ENCODE measurements at places on chromosomes 5 and 9.

DNA sequence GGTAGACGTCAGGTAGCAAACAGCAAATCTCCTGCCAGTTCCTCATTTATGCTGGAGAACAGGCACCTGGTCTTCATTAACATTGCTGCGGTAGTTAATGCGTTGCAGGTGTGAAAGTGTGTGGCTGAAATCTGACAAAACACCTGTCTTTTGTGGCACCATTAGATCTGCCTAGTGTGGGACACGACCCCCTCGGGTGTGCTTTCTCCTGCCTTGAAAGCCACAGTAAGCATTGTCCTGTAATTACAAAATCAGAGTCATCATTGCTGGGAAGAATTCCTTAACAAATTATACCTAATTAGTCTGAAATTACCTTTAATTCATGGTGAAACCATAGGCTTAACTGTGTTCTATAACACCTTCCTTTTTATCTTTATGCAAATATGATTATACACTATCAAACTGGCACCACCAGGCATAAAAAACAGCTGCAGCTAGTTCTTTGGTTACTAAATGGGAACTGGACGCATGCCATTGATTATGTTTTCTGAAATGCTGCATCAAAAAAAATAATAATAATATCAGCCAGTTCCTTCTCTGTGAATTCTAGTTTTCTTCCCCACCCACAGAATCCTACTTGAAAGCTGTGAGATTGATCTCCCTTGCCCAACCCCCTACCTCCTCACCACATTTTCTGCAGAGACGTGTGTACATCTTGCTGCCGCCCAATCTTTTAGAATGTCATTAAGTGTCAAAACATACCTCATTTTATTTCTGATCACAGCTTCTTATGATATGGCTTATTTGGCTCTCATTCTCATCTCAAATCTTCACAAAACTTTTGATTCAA is 374.0 kb downstream of the NFIB start:
- no peak for DNase-seq

- DNase-seq = no peak
Observed at GRCh38 chr9:95005278-95006143, 279.0 kb downstream of the AOPEP start.

GRCh38 chr5:176875783-176876505 is 23.2 kb downstream of the HK3 start:
- no peak for DNase-seq

DNA sequence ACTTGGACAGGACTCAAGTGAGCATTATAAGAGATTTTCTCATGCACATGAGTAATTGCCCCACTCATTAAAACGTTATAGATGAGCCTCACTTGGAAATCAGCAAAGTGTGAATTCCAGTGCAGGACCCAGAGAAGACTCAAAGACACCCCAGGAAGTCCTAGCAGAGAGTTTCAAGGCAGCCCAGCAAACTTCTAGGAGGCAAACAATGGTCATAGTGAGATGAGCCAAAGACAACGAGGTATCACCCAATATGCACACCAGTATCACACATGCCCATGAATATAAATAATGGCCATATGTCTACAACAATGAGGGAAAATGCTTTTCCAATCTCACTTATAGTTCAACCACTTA is 245.9 kb downstream of the ACTL7B start:
- no peak for DNase-seq

GRCh38 chr5:160516696-160517530 is 95.3 kb downstream of the PTTG1 start:
- no peak for DNase-seq

- DNase-seq = no peak
Observed at GRCh38 chr9:124569942-124570341, 62.7 kb upstream of the NR5A1 start.

GRCh38 chr9:656926-657568 is 184.4 kb upstream of the DMRT1 start:
- DNase-seq = no peak

DNA sequence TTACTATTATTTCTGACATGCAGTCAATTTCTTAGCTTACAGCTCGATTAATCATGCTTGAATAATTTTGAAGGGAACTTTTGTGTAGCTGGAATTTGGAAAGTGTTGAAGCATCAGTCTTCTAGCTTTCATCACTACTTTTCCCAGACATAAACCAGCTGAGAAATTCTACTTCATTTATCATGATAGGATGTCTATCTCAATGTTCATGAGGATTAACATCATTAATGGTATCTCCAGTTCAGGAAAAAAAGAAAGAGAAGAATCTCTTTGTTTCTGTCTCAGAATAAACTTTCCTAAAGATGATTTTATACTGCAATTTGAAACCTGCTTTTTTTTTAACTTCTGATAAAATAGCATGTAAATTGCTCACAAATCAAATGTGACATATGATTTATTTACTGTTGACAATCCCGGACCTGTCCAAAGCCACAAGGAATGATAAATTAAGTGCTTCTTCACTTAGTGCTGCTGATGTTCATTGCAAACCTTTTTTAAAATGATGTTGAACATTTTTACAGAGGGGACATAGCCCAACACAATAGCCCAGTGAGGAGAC is 412.1 kb upstream of the CLINT1 start:
- no peak for DNase-seq

DNA sequence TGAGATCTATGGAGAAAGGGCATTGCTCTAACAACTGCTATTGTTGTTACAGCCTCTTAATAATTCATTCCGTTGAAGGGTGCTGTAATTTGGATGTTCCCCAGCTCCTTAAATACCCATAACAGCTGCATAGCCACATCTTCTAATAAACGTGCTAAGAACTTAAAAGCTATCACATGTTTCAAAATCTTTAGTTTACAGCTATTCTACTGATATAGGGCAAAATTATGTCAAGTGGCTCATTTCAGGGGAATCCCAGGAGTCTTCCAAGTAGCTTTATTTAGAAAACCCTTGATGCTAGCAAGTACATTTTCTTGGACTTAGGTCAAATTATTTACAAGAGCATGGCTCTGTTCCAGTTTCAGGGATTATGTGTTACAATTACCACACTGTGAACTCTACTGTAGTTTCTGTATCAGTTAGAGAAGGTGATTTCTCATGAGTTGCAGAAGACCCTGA is 990.4 kb upstream of the ACO1 start:
- DNase-seq = no peak

GRCh38 chr5:171102877-171103610 is 206.0 kb upstream of the TLX3 start:
- DNase-seq = peak; percentile 40

GRCh38 chr9:134591573-134591981 is 50.0 kb upstream of the COL5A1 start:
- DNase-seq = no peak

DNA sequence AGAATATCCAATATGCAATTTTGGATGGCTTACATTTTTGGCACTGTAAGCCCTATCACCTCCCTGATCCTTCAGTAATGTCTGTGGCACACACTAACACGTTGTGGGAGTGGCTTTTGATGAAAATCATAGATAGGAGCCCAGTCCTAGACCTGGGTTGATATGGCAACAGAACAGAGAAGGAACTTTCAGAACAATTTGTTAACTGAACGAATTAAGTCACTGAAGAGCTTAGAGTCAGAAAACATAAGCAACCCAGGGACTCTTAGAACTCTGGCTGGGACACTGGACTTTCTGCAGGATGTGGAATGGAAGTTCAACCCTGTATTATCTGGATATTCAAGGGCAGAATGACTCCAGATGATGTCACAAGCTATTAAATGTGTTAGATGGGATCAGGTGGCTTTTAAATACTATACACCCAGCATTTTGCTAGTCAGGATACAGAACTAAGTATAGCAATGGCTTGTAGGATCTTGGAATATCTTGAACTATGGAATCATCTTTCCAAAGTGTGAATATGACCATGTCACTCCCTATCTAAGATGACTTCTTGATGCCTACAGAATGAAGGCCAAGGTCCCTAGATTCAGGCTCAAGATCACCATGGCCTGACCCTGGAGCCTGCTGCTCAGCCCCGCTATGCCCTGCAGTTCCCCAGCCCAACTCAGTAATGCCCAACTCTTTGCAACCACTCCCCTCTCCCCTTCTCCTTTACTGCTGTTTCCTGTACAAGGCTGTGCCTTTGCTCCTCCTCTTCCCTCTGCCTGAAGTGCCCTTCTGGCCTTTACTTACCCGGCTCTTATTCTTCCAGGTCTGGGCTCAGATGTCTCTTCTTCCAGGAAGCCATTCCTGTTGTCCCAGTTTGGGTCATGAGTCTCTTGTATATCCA is 42.8 kb downstream of the VLDLR start:
- DNase-seq = no peak

DNA sequence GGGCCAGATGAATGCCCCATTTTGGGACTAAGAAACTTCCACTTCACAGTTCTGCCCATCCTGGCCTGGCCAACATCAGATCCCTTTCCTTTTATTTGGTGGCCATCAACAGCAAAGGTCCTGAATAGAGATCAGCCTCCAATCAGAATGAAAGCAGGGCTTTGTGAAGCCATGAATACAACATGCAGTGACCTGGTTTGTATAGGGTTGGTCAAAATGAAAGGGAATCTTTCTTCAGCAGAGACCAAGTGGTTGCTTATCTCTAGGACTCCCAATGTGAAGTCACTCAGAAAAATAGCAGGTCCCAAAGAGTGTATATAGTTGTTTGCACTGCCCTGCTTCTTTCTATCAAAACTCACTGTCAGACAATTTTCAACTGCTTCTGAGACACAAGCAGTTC is 113.9 kb upstream of the SLC12A2 start:
- no peak for DNase-seq

GRCh38 chr5:34584165-34584564 is 72.0 kb upstream of the RAI14 start:
- DNase-seq = no peak

DNA sequence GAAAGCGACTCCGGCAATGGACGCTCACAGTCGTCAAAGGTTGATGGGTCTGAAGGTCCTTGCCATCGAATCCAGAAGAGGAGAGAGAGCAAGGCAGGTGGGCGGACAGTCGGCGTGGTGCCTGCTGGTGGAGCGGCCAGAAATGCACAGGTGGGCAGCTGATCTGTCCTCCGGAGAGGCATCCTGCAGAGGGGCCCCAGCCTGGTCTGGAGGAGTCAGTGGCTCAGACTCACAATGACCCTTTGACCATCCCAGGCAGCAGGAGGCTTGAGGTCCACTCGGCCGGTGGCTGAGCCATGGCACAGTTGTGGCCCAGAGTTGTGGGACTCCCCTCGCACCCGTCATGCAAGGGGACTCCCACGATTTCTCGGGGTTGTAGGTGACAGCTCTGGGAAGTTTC is 34.4 kb upstream of the FCN2 start:
- DNase-seq = no peak

- DNase-seq = no peak
Observed at GRCh38 chr5:179276838-179277395, 68.3 kb downstream of the ADAMTS2 start.

GRCh38 chr9:109811876-109812275 is 31.9 kb downstream of the PALM2AKAP2 start:
- no peak for DNase-seq

DNA sequence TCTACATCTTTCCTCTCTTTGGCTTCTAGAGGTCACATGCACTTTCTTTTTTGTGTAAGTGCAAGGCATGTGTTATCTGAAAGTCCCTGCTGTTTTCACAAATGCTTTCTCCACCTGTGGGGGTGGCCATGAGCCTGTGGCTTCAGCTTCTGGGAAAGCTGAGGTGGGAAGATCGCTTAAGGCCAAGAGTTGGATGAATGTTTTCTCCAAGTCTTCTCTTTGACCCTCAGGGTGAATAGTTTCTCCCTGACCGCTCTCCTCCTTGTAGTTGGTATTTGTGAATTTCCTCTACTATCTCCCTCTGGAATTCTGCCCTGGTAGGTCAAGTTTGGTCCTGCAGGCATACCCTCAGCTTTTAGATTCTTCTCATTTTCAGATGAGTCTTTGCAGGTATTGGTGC is 74.2 kb downstream of the UGCG start:
- no peak for DNase-seq

- DNase-seq = no peak
Observed at GRCh38 chr5:9042241-9042640, 503.6 kb downstream of the SEMA5A start.

- DNase-seq = peak; percentile 88
Observed at GRCh38 chr5:178120607-178121357, 7.5 kb downstream of the N4BP3 start.

- no peak for DNase-seq
Observed at GRCh38 chr5:112534611-112535255, 115.7 kb upstream of the EPB41L4A start.

DNA sequence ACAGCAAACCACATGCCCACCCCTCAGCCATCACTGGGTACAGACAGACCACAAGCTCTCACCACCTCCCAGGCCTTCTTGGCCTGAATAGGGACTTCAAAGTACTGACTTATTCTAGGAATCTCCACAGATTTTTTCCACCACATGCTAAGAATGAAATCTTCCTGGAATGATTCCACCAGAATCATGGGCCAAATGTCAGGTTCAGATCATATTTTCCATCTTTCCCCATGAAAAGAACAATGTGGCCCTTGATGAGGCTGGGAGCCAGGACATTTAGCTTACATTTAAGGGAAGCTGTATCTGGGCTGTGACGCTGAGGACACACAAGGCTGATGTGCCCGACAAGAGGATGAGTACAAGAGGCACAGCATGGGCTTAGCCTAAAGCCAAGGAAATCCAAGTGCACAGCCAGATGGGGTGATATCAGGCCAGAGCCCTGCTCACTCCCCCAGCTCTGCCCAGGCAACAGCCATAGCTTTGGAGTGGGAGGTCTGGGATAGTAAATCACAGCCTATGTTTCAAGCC is 28.1 kb downstream of the ACSL6 start:
- no peak for DNase-seq

DNA sequence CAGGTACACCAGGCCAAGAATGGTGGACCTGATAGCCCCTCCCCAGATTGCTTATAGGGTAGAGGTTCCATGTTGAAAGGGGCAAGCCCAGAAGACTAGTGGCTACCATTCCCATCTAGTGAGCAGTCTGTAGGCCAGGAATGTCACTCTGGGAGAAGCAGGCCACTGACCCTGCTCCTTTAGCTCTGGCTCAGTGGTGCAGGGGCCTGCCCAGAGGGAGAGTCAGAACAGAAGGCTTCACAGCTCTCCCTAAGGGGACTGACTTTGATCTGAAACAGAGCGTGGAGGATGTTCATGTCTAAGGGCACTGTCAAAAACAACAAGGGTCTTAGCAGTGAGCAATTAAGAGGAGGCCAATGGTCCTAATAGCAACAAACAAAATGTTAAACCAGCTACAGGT is 81.7 kb downstream of the ZNF354C start:
- no peak for DNase-seq

DNA sequence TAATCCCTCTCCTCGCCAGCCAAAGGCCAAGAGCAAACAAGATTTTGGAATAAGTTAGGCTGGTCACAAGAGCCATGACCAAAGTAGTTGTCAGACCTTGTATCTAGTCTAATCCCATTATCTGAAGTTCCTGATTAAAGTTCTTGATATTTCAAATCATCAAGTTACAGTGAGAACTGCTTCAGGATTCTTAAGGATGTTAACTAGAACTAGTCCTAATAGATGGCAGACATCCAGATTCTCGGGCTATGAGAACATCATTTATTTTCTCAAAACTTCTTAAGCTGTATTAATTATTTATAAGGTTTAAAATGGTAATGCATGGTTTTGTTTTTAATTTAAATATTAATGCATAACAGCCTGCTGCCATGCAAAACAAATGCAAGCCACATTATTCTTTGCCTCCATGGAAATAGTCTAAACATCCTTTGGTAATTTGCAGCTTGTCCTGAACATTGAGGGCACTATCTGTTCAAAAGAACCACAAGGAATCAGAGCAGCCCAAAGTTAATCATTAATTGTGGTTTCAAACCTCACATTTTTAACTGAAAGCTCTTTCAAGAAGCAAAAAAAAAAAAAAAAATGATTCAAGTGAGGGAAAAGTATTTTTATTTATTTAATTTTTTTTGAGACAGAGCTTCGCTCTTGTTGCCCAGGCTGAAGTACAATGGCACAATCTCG is 95.1 kb downstream of the TTC39B start:
- no peak for DNase-seq
